Glomerular endothelial cell (primary cell): ENCODE measurements at places on chromosomes 1 and 21. TPM values are rescaled to one million over a fixed set of nuclear protein-coding genes. Genes with fewer than 3 reads are reported as not detected.

DNA sequence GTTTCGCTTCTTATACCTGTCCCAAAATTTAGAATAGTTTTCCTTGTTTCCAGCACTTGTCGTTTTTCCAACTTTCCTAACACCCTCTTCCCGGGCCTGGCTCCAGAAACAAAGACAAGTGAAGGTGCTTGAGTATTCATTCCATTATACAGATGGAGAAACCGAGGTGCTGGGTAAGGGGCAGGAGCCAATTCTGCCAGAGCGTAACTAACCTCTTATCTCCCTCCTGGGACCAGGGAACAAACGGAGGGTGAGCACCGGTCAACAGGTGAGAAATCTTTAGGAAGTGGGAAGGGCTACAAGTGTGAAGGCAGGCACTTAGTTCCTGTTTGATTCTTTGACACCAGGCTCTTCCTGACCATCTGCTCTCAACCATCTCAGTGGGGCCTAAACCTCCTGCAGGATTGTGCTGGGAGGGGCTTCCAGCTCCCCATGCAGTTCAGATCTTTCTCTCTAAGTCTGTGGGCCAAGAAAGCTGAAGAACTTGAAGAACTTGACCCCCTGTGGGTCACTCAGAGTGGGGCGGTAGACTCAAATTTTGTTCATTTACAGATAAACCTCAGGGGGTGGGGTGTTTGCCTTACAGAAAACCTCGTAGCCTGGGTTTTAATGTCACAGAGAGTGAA lies 8.7 kb downstream of the PLXNA2 start:
- DNase-seq, result no peak

SPATA46 gene
- not detected in 2 replicates for total RNA-seq

GRCh38 chr1:2980073-2980791 lies 41.0 kb upstream of the ACTRT2 start:
- DNase-seq, result no peak

DNA sequence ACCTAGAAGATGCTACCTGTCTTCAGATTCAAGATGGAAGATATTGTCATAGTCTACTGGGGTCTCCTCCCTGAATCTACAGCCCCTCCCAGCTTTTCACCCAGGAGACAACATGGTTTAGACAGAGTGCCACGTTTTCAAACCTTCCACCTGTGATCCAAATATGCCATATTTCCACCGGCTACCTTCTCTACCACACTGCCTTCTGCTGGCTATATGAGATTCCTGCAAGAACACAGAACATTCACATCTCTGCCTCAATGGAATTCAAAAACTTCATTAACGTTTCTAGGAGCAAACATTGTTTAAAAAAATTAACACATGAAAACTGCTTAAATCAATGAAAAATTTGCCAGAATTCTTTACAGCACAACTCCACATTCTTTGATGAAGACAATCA lies 12.9 kb upstream of the LELP1 start:
- no peak for DNase-seq
